ENCODE measurements at places on chromosomes 16 and 17.

DNA sequence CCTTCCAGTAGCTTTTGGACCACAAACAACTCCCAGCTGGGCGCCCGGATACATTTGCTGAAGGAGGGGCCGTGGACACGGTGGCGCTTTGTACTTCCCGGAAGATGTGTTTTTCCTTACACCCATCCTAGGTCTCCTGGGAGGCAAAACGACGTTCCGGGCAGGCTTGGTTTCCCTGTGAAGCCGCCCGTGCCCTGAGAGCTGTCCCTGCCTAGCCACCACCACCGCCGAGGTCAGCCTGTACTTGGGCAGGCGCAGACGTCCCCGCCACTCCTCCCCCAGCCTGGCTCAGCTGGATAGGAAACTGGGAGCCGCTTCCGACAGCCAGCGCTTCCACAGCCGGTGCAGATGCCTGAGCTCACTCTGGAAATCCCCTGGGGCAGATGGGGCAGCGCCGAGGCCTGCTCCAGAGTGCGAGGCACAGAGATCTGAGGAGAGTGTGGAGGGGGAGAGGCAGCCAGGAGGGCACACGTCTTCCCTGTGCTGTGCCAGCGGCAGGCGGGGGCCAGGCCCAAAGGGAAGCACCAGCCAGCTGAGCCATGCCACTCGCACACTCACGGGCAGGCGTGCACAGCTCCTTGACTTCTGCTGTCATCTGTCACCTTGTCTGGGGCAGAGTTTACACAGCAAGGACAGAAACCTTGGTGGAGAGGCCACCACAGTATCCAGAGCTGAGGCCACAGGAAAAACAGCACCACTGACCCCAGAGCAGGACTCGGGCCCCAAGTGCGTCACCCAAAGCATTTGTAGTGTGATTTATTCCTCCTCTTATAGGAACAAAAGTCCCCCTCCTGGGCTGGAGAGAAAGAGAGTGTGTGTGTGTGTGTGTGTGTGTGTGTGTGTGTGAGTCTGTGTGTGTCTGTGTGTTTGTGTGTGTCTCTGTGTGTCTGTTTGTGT, 3.0 kb downstream of the RHBDF2 start:
- DNase-seq = peak; percentile 88

DNA sequence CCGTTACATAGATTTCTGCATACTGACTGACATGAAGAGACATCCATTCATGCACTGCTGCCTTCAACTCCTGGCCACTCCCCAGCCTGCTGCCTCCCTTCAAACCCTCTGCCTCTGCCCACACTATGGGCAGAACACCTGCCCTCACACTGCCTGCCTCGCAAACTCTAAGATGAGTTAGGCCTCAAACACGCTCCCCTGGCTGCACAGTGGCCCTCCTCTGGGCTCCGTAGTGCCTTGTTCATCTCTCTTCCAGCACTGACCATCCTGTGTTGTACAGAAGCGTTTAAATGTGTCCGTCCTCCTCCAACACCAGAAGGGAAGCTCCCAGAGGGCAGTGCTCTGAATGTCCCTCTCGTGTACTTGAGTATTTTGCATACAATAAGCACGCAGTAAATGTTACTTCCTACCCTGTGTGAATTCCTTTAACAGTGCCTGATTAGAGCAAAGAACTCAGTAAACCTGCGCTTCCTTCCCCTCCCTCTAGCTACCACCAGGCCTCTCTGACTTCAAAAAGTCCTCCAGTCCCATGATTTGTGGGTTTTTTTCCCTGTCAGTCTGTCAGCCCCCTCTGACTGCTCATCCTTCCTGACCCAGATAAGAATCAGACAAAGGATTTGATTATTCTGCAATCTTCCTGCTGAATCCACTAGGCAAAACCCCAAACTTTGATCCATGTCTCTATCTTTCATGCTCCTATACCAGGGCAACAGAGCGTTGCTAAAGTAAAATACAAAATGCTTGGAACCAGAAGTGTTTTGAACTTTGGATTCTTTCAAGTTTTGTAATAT, 3.9 kb downstream of the DHX33 start:
- no peak for DNase-seq

- DNase-seq = no peak
Measured at GRCh38 chr16:56204816-56205215, 13.5 kb downstream of the GNAO1 start.

DNA sequence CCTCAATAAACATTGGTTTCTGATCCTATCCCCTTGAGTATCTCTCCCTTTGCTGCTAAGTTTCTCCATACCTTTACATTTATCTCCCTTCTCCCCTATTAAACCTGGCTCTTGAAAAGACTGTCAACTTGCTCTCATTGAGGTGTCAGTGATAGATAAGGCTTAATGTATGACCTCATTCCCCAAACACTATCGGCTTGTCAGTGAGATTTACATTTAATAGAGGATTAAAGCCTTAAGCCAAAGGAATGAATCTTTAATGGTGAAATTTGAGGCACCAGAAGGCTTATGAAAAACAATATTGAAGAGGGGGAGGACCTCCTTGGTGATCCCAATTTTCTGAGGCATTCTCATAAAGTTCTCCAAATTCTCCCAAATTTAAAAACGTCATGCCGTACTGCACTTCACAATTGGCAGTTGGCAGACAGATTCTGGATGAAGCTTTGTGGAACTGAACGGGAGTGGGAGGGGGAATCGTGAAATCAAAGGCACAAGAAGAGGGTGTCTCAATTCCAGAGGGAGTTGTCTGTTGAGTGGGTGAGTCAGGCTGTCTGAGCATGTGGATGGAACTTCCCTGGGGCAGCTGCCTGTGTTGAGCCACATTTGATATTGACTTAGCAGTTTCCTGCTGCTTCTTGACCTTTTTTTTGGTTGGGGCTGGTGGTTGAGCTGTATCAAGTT, 478.8 kb downstream of the NPIPA7 start:
- no peak for DNase-seq

- DNase-seq = no peak
Measured at GRCh38 chr17:3004925-3005324, 58.5 kb downstream of the OR1D5 start.

DNA sequence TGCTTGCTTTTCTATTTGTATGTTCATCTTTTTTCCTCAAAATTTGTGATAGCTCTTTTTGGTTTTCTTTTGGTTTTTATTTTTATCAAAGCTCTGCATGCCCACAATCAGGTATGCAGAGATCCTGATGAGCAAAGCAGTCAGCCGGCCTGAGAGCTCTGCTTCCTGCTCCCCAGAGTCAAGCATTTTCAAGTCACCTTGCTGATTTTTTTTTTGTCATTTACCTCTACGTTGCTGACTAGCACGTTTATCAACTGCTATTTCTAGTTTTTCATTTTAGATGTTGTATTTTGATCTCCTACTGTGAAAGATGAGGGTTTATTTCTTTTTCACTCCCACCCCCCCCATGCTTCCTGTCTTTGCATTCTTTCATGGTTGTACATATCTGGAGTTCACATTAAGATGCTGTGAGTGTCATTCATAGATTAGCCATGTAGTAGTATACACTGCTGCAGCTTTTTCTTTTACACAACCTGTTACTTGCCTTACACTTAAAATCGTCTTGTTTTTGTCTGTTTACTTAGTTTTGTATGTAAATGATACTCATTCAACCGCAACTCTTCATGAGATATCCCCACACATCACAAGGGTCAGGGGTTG, 196.2 kb downstream of the LGALS9B start:
- no peak for DNase-seq

- DNase-seq = no peak
Measured at GRCh38 chr17:19706791-19707727, 9.3 kb downstream of the SLC47A2 start.

GRCh38 chr17:68378268-68379176, 78.8 kb downstream of the WIPI1 start:
- DNase-seq = peak; percentile 98

DNA sequence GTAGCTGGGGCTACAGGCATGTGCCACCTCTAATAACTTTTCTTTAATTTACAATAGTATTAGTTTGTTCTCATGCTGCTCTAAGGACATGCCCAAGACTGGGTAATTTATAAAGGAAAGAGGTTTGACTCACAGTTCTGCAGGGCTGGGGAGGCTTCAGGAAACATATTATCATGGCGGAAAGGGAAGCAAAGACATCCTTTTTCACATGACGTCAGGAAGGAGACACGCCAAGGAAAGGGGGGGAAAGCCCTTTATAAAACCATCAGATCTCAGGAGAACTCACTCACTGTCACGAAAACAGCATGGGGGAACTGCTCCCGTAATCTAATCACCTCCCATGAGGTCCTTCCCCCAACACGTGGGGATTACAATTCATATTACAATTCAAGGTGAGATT, 18.3 kb downstream of the IL4R start:
- DNase-seq = no peak

GRCh38 chr16:11205754-11206581, 50.0 kb downstream of the SOCS1 start:
- peak; percentile 48 for DNase-seq

DNA sequence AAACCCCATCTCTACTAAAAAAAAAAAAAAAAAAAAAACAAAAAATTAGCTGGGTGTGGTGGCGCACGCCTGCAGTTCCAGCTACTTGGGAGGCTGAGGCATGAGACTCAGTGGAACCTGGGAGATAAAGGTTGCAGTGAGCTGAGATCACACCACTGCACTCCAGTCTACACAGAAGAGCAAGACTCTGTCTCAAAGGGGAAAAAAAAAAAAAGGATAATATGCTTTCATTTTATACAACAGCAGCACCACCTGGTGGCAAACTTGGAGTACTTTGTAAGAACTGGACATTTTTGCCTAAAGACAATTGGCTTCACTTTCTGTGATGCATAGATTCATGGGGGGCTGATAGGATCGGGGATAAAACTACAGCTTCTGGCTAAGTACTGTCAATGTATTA, 8.5 kb downstream of the CHTF8 start:
- peak; percentile 76 for DNase-seq

- DNase-seq = no peak
Measured at GRCh38 chr17:50603340-50603739, 31.3 kb upstream of the ABCC3 start.

- no peak for DNase-seq
Measured at GRCh38 chr17:32335046-32335445, 6.9 kb downstream of the C17orf75 start.

- peak; percentile 42 for DNase-seq
Measured at GRCh38 chr17:62876673-62877405, 68.7 kb upstream of the MARCHF10 start.

- DNase-seq = peak; percentile 71
Measured at GRCh38 chr16:69443927-69444631, 19.7 kb downstream of the CYB5B start.

- DNase-seq = peak; percentile 78
Measured at GRCh38 chr17:60102632-60103096, 23.9 kb upstream of the HEATR6 start.

DNA sequence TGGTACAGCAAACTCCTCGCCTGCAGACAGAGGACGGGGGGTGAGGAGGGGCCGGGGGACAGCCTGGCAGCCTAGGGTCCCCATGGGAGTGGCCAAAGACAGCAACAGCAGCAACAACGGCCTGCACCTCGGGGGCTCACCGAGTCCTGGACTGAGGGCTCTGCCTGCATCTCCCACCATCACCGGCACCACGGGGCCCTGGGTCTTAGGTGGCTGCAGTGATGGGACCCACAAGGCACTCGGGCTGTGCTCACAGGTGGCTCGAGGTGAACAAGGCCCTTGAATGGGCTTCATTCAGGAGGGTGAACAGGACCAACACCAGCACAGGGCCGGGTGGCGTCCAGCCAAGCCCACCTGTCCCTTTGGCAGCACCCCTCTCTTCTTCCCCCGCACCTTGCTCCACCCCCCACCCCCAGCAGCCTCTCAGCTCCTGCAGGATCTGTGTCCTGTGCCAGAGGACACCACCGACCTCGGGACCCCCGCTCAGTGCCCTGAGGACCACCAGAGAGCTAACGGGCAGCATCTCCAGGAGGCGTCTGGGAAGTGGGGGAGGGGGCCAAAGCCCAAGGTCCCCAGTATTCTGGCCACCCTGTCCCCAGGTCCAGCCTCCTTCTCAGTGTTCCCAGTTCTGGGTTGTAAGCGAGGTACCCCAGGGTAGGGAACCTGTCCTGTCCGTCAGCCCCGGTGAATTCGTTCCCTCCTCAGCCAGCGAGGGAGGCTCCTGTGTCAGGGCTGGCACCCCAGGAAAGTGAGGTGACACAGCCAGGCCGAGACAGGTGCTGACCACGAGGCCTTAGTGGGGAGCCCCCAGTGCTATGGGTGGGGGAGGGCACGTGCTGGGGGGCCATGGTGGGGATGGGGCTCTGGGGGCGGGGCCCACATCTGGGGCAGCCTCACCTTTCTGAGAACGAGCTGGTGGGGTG, 94.3 kb downstream of the TBC1D16 start:
- DNase-seq = no peak

- peak; percentile 33 for DNase-seq
Measured at GRCh38 chr17:41377546-41377945, 4.6 kb downstream of the KRT34 start.

- peak; percentile 3 for DNase-seq
Measured at GRCh38 chr17:65975878-65976277, 216.1 kb downstream of the CEP112 start.

GRCh38 chr17:66711881-66712321, 123.0 kb upstream of the CACNG5 start:
- DNase-seq = no peak

GRCh38 chr17:82458885-82459424, 414 bp downstream of the NARF start:
- DNase-seq = peak; percentile 24

- DNase-seq = no peak
Measured at GRCh38 chr16:67551091-67551490, 11.2 kb upstream of the CTCF start.

GRCh38 chr16:57571098-57571497, 28.7 kb downstream of the ADGRG5 start:
- DNase-seq = no peak

- no peak for DNase-seq
Measured at GRCh38 chr17:10147761-10148415, 50.5 kb downstream of the GAS7 start.

- DNase-seq = no peak
Measured at GRCh38 chr16:17135439-17135838, 335.3 kb downstream of the XYLT1 start.

DNA sequence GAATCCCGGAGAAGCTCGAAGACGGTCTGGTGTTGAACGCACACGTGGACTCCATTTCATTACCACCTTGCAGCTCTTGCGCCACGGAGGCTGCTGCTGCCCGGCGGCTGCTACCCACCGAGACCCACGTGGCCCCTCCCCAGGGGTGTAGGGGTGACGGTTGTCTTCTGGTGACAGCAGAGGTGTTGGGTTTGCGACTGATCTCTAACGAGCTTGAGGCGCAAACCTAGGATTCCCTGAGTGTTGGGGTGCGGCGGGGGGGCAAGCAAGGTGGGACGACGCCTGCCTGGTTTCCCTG, 1.7 kb upstream of the CBX4 start:
- no peak for DNase-seq

GRCh38 chr17:81553616-81554181, 1.5 kb upstream of the FAAP100 start:
- DNase-seq = peak; percentile 95

- peak; percentile 29 for DNase-seq
Measured at GRCh38 chr17:42142371-42142896, 12.4 kb downstream of the RAB5C start.

GRCh38 chr16:53053967-53054669, 673 bp upstream of the CHD9 start:
- DNase-seq = no peak

- no peak for DNase-seq
Measured at GRCh38 chr16:66670691-66671388, 25.7 kb downstream of the CMTM4 start.

- no peak for DNase-seq
Measured at GRCh38 chr16:51129105-51129504, 22.0 kb downstream of the SALL1 start.

All from fibroblast of villous mesenchyme (primary cell).